ENCODE measurements at places on chromosomes 6 and 20.

DNA sequence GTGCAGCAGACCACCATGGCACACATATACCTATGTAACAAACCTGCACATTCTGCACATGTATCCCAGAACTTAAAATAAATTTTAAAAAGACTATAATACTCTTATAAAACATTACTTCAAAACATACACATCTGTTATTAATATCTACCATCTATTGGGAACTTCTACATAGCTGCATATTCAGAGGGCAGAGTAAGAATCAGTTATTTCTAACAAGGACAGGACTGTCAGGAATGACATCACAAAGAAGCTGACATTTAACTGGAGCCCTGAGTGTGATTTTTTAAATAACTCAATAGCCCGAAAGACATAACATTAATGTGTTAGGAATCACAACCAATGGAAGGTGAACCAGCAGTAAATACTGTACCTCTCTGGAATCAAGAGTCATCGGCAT, 276.7 kb upstream of the ECI2 start:
- no peak for DNase-seq

DNA sequence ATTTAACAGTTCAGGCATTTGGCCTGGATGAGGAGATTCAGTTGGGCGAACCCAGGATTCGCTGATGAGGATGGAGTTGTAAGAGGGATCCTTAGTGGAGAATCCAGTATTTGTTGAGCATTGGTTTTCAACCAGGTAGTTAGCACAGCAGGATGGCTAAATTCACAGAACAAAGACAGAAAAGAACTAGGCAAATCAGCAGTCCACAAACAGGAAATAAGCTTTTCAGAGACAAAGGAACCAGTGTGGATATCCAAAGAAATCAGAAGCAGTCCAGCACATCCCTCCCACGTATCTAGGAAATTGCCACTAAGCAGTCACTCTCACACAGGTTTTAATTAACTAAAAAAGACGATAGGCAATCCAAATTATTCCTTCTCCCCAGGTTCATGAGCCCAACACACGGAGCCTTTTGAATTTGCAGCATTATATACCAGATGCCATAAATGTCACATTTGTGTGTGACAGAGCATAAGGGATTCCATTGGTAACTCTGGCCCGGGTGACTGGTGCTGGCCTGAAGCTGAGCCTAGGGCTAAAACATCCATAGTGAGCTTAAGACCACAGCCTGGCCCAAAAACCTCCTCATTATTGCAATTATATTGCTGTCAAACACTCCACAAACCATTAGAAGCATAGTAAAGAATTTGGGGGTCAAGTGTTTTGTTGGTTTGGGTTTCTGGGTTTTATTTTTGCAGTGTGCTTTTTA, 131.5 kb downstream of the SOBP start:
- no peak for DNase-seq

- no peak for DNase-seq
Observed at GRCh38 chr6:150738092-150738629, 127.3 kb upstream of the MTHFD1L start.

- DNase-seq = no peak
Observed at GRCh38 chr6:158061709-158062461, 80.2 kb downstream of the SYNJ2 start.

- no peak for DNase-seq
Observed at GRCh38 chr6:93728150-93728549, 308.8 kb upstream of the EPHA7 start.

DNA sequence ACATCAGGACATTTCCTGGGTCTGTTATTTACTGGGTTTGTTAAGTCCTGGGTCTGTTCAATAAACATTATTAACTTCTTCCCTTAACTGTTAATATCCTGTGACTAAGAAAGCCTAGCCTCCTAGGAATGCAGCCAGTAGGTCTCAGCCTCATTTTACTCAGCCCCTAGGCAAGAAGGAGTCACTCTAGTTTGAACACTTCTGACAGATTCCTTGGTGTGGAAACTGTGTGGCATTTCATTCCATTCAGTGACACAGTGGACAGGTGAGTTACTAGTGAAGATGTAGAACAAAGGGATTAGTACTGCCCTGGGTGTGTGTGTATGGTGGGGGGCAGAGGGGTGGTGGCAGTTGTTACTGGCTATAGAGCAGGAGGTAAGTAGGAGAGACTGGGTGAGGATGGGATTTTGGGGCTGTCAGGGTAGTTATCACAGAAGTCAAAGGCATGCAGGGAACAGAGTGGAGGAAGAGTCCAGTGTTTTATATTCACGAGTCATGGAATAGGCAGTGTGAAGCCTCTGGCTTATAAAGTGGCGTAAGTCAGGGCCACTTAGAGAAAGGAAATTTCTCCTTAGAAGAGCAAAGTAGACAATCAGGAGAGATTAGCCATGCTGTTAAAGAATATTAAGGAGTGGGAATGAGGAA, 28.4 kb downstream of the RNF182 start:
- DNase-seq = no peak

DNA sequence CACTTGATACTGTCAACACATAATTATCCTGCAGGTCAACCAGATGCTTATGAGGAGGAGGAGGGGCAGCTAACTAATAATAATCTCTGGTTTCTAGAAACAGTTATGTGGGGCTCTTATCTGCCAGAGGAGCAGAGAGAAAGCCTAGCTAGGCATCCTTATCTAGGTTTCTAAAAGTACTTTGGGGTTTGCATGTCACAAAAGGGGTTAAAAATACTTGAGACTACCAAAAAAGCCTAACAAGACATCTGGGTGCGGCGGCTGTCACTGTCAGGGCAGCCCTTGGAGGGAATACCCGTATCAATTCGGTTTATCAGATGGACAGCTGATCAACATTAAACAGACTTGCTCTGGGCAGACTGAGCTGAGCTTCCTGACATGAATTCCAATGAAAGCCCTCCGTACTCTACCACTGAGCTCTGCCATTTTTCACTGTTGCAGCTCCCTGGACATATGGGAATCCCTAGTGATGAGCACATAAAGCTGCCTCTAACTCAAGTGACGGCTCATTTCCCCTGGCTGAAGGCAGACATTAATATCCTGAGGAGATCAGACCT, 166.6 kb downstream of the PDSS2 start:
- DNase-seq = no peak

GRCh38 chr20:38473367-38473795, 738 bp downstream of the RALGAPB start:
- DNase-seq = no peak

- no peak for DNase-seq
Observed at GRCh38 chr6:71902261-71902660, 15.9 kb downstream of the RIMS1 start.

GRCh38 chr6:150987371-150987828, 121.9 kb downstream of the MTHFD1L start:
- no peak for DNase-seq

GRCh38 chr6:77457720-77458349, 5.5 kb downstream of the HTR1B start:
- peak; percentile 84 for DNase-seq

DNA sequence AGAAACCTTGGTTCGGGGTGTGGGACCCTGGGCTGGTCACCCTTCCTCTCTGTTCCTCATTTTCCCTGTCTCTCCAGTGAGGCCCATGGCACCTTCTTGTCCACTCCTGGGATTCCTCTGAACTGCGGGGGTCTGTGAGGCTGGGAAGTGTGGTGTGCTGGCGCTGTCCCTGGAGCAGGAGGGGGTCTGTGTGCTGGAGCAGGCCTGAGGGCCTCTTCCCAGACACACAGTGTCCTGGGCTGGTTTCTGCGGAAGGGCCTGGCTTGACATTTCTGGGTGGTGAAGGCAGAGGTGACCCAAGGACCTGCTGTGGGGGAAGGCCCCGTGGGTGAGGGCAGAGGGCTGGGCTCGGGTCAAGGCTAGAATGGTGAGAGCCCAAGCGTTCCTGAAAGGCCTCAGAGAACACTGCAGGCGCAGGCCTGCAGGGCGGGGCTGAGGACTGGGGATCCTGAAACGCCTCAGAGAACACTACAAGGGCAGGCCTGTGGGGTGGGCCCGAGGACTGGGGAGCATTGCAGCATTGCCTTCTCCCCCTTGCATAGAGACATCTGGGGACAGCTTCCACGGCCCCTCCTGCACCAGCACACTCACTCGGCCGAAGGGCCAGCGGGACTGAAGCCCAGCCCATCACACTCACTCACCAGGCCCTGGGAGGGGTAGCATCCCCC, 10.6 kb upstream of the BAK1 start:
- no peak for DNase-seq

GRCh38 chr6:147204060-147204785, at the start of gene STXBP5:
Gene STXBP5 (plus strand): TSS chr6:147204417. CDS start chr6:147204533, 116 bp downstream.
- DNase-seq = no peak

- no peak for DNase-seq
Observed at GRCh38 chr20:35971981-35972380, 3.6 kb downstream of the CNBD2 start.

- DNase-seq = no peak
Observed at GRCh38 chr20:34089655-34090345, 22.2 kb downstream of the EIF2S2 start.
